ENCODE measurements at places on chromosomes 1 and 21.

- DNase-seq, result no peak
Observed at GRCh38 chr1:14928412-14928811, 225.1 kb upstream of the TMEM51 start.

DNA sequence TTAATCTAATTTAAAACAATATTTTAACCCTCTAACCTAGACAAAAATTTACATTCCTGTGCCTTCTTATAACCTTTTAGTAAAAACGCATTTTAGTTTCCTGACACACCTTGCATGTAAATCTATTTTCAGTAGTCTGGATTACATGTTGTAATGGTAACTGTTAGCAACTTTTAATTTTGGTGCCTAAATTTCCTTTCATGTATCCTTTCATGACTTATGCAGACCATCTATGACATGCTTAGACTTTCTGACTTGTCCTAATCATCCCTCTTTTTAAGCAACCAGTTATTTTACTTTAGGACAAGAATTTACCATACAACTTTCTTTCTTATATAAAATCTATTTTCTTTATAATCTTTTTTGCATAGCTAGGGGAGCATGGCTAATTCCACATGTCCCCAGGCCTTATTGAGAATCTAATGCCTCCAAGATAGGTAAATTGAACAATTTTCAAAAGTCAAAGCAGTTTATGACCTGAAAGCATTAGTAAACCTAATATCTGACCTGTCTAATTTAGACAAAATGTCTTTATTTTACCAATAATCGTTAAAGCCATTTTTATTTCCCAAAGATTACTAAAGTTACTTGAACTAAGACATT is 57.5 kb upstream of the IL12RB2 start:
- DNase-seq, result no peak

DNA sequence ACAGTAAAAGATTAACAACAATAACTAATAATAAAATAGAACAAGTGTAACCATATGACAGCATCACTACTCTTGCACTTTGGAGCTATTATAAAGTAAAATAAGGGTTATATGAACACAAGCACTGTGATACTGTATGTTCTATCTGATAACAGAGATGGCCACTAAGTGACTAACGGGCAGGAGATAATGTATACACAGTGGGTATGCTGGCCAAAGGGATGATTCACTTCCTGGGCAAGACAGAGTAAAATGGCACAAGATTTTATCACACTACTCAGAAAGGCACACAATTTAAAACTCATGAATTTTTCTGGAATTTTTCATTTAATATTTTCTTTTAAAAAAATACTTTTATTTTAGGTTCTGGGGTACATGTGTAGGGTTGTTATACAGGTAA is 12.3 kb downstream of the SLC9C2 start:
- DNase-seq, result no peak

DNA sequence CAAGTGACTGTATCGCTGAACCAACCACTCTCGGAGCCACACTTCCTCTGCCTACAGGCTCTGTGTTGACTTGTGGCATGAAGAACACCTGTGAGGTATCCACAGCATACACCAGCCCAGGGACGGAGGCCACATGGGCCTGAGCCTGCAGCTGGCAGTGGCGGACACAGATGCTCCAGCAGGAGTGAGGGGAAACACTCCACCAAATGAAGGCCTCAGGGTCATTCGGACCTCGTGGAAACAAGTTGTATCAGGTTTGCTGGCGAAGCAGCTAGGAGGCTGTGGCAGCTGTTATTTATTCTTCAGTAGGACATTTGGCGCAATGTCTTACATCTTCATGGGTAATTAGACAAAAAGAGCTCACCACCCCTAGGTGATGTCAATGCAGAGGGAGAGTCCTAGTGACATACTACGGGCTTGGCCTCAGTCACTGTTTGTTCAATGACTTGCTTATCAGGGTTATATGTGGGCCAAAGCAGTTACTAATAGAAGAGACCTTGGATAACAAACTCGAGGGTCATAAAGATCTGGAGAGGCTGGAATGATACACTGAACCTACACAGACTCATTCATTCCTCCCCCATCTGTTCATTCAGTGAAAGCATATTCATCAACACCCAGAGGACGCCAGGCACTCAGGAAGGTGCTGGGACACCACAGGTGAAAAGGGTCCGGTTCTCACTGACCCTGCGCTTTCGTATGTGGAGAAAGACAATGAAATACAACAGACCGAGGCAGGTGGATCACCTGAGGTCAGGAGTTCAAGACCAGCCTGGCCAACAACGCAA is 11.6 kb upstream of the ETS2 start:
- no peak for DNase-seq

DNA sequence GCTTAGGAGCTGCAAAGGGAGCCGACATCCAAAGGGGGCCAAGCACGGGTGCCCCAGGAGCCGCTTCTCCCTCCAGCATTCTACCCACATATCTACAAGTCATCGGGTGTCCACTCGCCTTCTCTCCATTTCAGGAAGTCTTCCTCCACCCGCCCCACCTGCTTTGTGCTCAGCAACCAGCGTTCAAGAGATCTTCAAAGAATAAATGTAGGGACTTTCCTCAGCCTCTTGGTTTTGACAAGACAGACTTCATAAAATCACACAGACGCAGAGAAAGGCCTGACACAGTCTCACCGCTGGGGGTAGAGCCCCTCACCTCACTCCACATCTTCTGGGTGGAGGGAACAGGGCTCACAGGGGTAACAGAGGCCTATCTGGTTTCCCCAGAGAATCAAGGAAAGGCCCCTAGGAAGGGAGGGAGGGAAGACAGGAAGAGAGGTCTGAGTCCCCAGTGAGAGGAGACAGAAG is 49.5 kb downstream of the SSBP3 start:
- DNase-seq, result peak; percentile 21

DNA sequence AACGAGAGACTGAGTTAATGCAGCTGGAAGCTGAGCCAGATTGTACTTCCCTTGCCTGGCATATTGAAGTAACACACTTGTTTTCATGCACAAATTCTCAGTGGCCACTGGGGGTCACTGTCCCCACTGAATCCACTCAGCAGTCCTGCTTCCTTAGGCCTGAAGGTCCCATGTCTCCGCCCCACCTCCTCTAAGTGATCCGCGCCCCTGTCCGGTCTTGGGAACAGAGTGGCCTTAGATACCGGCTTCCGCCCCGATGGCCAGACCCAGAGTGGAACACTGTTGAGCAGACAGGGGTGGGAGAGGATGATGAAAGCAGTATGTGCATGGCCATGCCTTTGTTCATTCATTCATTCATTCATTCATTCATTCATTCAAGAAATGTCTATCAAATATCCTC is 34.8 kb downstream of the CHAF1B start:
- DNase-seq, result peak; percentile 12

DNA sequence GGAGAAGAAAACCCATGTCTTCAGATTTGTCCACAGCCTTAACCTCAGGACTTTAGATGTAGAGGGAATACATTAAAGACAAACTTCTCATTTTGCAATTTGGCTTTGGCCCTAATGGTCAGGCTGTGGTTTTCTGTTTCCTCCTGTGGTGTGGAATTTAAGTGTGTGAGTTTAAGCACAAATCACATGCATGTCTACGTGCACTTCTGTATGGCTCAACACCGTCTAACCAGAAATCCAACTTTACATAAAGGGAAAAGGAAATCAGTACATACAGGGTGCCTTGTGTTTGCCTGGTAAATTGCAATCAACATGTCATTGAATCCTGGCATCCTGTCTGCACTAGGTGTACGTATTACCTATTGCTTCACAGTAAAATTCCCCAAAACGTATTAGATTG is 1.2 kb upstream of the ZNF124 start:
- no peak for DNase-seq

DNA sequence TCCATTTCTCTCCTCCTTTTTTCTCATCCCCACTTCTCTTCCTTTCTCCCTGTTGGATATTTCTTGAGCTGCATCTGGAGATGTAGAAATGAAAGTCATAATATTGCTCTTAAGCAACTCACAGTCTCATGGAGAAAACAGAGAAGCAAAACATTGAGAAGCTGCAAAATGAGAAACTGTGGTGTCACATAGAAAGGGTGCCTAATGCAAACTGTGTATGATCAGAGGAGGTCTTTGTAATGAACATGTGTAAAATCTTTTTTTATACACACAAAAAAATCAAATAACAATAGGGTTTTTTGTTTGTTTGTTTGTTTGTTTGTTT is 11.8 kb upstream of the SLAMF7 start:
- no peak for DNase-seq

DNA sequence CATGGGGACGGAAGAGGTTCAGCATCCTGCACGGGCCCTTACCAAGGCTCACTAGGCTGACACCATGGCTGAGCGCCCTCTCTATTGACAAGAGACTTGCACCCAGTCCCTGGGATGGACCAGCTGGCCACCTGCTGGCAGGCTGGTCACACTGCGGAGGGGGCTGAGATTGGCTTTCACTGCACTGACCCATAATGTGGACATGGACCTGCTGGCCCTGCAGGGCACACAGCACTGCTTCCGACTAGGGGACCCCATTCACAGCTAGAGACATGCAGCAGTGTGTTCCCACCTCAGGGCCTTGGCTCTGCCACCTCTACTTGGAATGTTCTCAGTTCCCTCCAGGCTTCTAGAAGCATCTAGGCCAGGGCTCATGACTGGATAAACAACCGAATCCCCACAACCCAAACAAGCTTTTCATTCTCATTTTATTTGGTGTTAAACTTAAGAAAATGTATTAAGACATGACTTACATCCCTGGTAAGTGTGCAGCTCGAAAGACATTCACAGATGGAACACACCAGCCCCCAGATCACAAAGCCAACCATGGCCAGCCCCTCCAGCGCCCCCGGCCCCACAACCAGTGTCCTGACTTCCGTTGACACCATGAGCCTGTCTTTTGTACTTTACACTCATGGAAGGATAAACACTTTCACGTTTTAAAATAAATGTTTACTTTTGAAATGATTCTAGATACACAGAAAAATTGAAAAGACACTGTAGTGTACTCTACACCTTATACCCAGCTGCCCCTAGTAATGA is 9.3 kb upstream of the SRARP start:
- DNase-seq, result peak; percentile 34

GRCh38 chr1:184199036-184199435 is 147.5 kb downstream of the TSEN15 start:
- no peak for DNase-seq

DNA sequence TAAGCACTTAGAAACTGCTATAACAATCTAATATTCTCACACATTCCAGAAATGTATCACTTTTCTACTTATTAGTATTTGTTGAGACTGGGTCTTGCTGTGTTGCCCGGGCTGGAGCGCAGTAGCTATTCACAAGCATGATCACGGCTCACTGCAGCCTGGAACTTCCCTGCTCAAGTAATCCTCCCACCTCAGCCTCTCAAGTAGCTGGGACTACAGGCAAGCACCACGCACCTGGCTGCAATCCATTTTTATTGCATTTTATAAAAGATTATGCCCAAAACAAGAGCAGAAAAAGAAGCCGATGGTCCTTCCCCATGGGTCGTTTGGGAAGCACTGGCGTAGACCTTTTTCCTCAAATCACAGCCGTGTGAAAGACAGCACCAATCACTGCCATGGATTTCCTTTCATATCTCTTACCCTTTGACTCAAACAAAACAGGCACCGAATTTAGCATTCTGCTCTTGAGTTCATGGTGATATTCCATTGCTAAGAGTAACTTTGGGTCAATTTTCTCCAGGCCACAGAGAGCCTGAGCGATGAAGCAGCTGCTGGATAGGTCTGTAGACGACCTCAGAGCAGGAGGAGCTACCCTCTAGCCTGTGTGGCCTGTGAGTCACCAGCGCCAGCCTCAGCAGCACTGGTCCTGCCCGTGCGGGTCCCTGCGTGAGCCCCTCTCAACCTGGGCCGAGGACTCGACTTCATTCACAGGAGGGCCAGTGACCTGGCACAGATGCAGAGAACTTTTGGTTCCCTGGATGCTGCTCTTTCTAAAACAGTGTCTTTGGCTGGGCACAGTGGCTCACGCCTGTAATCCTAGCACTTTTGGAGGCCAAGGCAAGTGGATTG is 80.8 kb downstream of the PIK3CD start:
- DNase-seq, result no peak

- no peak for DNase-seq
Observed at GRCh38 chr1:1997576-1997975, 6.0 kb downstream of the CFAP74 start.
